ENCODE measurements at places on chromosomes 3 and 15.

DNA sequence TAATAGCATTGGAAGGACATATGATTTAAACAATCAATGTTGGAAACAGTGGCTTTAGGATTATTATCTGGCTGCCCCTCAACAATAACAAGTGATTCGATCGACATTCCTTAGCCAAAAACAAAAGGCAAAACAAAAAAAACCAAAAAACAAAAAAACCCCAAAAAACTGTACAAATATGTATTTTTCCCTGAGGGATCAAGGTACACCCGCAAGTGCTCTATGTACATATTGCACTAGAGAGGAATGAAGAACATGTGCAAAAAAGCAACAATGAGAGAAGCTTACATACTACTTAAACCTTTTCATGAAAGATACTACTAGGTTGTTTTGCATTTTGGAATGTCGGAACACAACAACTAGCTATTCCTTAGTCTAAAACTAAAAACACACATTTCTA is 14.2 kb upstream of the ICE2 start:
- DNase-seq: no peak

GRCh38 chr3:160133757-160134156 is 91.5 kb upstream of the C3orf80 start:
- no peak for DNase-seq

- peak; percentile 17 for DNase-seq
Observed at GRCh38 chr3:138347960-138348753, at the start of gene MRAS. Gene MRAS, plus strand, starts transcription at chr3:138348579. Its CDS starts 24,305 bp downstream, at chr3:138372884.

GRCh38 chr15:77791941-77792340 is 159.2 kb upstream of the LINGO1 start:
- DNase-seq: no peak
